ENCODE measurements at places on chromosomes 11 and 22.

- no peak for DNase-seq
Observed at GRCh38 chr11:20729597-20730105, 60.3 kb downstream of the NELL1 start.

- DNase-seq: no peak
Observed at GRCh38 chr11:72758304-72758689, 6.1 kb upstream of the ARAP1 start.

DNA sequence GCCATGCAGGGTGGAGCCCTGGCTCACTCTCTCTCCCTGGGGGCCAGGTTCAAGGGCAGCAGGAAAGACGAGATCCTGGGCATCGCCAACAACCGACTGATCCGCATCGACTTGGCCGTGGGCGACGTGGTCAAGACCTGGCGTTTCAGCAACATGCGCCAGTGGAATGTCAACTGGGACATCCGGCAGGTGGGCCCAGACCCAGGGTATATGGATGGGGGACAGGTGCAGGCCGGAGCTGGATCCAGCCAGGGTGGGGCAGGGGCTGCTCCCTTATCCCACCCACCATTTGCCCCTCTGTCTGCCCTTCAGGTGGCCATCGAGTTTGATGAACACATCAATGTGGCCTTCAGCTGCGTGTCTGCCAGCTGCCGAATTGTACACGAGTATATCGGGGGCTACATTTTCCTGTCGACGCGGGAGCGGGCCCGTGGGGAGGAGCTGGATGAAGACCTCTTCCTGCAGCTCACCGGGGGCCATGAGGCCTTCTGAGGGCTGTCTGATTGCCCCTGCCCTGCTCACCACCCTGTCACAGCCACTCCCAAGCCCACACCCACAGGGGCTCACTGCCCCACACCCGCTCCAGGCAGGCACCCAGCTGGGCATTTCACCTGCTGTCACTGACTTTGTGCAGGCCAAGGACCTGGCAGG is 2.9 kb downstream of the TRPT1 start:
- DNase-seq: no peak

GRCh38 chr11:77069969-77070582 is 3.3 kb downstream of the CAPN5 start:
- DNase-seq: no peak

GRCh38 chr22:32623943-32624342 is 149.3 kb downstream of the FBXO7 start:
- no peak for DNase-seq

DNA sequence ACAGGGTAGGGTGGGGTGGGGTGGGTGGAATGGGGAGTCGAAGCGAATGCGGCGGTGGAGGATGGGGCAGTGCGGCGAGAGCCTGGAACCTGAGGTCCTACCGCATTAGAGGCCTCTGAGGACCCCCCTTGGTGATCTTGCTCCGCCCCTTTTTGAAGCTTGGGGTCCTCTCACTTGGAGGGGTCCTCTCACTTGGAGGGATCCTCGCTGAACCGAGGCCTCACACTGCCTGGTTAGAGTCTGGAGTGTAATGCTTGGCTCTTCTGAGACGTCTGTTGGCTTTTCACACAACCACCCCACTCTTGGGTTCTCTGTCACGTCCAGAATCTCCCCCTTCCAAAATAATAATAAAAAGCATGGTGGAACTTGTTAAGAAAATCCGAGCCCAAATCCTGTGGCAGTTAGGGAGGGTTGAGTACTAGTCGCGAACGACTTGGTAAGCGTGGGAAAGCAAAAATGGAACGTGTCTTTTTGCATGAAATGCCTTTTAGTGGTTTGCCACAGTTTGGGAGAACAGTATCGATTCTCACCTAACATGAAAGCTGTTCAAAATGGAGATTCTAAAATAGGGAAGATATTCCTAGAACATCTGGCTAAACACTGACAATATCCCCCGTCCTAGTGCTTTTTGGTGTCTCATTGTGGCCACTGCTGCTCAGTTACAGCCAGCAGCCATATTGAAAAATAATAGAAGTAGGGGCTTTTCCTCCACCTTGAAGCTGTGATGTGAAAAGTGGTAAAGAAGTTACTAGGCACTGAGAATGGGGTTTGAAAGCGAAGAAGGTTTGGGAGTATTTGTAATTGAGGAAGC is 822 bp downstream of the RBX1 start:
- DNase-seq: no peak

Data from NCI-H1436 treated with DMSO at 0.1 percent for 48 hours (cell line).